ENCODE measurements at places on chromosomes 2 and 18.
A peak's percentile ranks its signal among the peaks of the same experiment; 100 is the strongest.

GRCh38 chr18:24491927-24492834 lies 31.7 kb downstream of the HRH4 start:
- H3K27ac ChIP-seq = no peak overlapping the region
- H3K27me3 ChIP-seq = peaks cover 29% of the 10 kb centered on the region
- H3K4me3 ChIP-seq = no peak overlapping the region
- H3K36me3 ChIP-seq = no peaks in the 10 kb centered on the region
- H3K4me1 ChIP-seq = peaks cover 6% of the 10 kb centered on the region

- no peaks in the 10 kb centered on the region for H3K4me1 ChIP-seq
- H3K27ac ChIP-seq = no peak overlapping the region
- no peak for DNase-seq
- H3K4me3 ChIP-seq = no peak overlapping the region
- no peaks in the 10 kb centered on the region for H3K36me3 ChIP-seq
These were observed 14.1 kb downstream of the SATB2 start for GRCh38 chr2:199443589-199444130.

GRCh38 chr2:166181813-166182154 lies 54.0 kb upstream of the SCN1A start:
- no peak overlapping the region for H3K27ac ChIP-seq
- no peak overlapping the region for H3K4me3 ChIP-seq
- no peaks in the 10 kb centered on the region for H3K4me1 ChIP-seq
- H3K36me3 ChIP-seq = no peaks in the 10 kb centered on the region
- no peaks in the 10 kb centered on the region for H3K27me3 ChIP-seq

GRCh38 chr2:136284226-136285119 lies 166.5 kb upstream of the CXCR4 start:
- no peak overlapping the region for H3K27ac ChIP-seq
- H3K27me3 ChIP-seq = no peaks in the 10 kb centered on the region
- no peak overlapping the region for H3K4me3 ChIP-seq
- peaks cover 45% of the 10 kb centered on the region for H3K4me1 ChIP-seq
- DNase-seq = no peak

DNA sequence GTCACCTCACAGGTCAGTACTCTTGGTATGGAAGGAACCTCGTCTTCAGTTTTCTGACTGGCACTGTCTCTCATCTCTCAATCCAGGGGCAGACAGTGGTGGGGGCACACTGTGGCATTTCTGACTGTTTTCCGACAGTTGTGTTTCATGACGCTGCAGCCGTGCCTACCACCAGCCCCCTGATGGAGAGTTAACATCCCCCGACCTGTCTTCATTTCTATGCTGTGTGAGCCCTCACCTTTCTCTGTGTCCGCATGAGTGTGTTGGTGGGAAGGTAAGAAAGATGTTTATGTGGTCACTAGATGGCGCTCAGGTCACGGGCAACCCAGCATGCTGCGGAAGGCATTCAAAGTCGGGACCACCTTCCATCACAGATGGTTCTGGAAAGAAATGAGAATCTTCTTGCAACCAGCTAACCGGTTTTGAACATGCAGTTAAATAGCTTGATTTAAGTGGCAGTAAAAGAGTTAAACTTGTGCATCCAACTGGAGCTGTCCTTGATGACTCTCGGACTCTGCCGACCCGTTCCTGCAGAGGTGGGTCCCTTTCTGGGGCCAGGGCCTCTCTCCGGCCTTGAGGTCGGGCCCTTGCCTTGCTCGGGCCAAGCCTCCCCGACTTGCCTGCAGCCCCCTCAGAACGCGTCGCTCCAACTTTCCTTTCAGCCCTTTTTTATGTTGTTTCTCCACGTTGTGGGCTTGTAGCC lies 92.4 kb downstream of the DYSF start:
- H3K4me3 ChIP-seq = peak overlapping the region; percentile 28
- H3K27ac ChIP-seq = no peak overlapping the region
- peaks cover 12% of the 10 kb centered on the region for H3K4me1 ChIP-seq
- peaks cover 5% of the 10 kb centered on the region for H3K27me3 ChIP-seq
- DNase-seq = peak; percentile 67

- DNase-seq = no peak
- H3K4me1 ChIP-seq = peaks cover 13% of the 10 kb centered on the region
- no peak overlapping the region for H3K4me3 ChIP-seq
- H3K36me3 ChIP-seq = no peaks in the 10 kb centered on the region
- H3K27ac ChIP-seq = no peak overlapping the region
These were observed 3.5 kb downstream of the INHBB start for GRCh38 chr2:120349440-120349921.

GRCh38 chr2:186748354-186748753 lies 54.5 kb downstream of the FAM171B start:
- H3K27me3 ChIP-seq = no peaks in the 10 kb centered on the region
- H3K36me3 ChIP-seq = no peaks in the 10 kb centered on the region
- no peak overlapping the region for H3K27ac ChIP-seq
- DNase-seq = no peak
- H3K4me1 ChIP-seq = no peaks in the 10 kb centered on the region
- no peak overlapping the region for H3K4me3 ChIP-seq

DNA sequence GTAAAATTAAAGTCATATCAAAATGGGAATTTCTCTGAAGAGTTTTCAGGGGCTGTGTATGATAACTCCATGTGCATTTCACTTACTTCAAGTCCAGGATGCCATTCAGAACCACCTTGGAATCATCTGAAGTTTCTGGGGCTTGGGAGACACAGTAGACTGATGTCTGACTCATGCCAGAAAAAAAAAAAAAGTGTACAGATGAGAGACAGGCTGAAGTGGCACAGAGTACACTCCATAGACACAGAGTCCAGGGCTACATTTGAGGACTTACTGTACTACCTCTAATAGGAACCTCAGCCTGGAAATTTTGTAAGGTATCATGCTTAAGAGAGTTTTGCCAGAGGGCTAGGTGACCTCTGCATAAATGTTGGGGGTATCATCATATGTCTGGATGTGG lies 92.0 kb downstream of the SS18 start:
- H3K4me1 ChIP-seq = no peaks in the 10 kb centered on the region
- no peak overlapping the region for H3K4me3 ChIP-seq
- H3K36me3 ChIP-seq = no peaks in the 10 kb centered on the region
- no peaks in the 10 kb centered on the region for H3K27me3 ChIP-seq

- H3K27me3 ChIP-seq = no peaks in the 10 kb centered on the region
- H3K4me3 ChIP-seq = no peak overlapping the region
- no peak for DNase-seq
These were observed 129.1 kb upstream of the DNMT3A start for GRCh38 chr2:25470806-25471205.

DNA sequence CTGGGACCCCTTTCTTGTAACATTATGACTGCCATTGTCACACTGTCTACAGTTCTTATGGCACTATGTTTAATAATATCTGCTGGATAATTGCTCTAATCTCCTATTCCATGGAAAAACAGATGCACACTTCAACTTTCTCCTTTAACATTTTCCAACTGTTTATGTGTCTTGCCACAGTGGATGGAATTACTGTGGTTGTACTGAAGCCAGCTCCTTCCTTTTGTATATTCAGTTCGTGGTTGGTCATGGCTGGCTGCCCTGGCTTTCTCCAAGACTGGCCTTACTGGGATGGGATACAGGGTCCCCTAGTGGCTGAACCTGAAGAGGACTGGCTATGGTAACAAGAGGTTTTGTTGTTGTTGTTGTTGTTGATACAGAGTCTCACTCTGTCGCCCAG lies 113.9 kb downstream of the SS18 start:
- no peaks in the 10 kb centered on the region for H3K36me3 ChIP-seq
- no peak for DNase-seq
- peaks cover 6% of the 10 kb centered on the region for H3K27me3 ChIP-seq
- H3K4me3 ChIP-seq = no peak overlapping the region
- no peak overlapping the region for H3K27ac ChIP-seq

- H3K27me3 ChIP-seq = no peaks in the 10 kb centered on the region
- no peak for DNase-seq
- H3K4me1 ChIP-seq = peaks cover 89% of the 10 kb centered on the region
These were observed 17.9 kb downstream of the STK17B start for GRCh38 chr2:196153480-196153879.

- no peaks in the 10 kb centered on the region for H3K27me3 ChIP-seq
- no peak overlapping the region for H3K27ac ChIP-seq
- DNase-seq = no peak
- H3K4me1 ChIP-seq = no peaks in the 10 kb centered on the region
- H3K4me3 ChIP-seq = no peak overlapping the region
These were observed 776.0 kb downstream of the TSN start for GRCh38 chr2:122531290-122532071.

GRCh38 chr2:113174376-113174750 lies 592 bp downstream of the PSD4 start:
- H3K27ac ChIP-seq = peak overlapping the region; percentile 91
- peak; percentile 57 for DNase-seq
- H3K36me3 ChIP-seq = peaks cover 83% of the 10 kb centered on the region
- peaks cover 2% of the 10 kb centered on the region for H3K27me3 ChIP-seq

GRCh38 chr2:7881466-7881865 lies 800.4 kb upstream of the ID2 start:
- H3K4me3 ChIP-seq = no peak overlapping the region
- H3K4me1 ChIP-seq = no peaks in the 10 kb centered on the region
- DNase-seq = no peak
- no peak overlapping the region for H3K27ac ChIP-seq
- H3K36me3 ChIP-seq = no peaks in the 10 kb centered on the region

GRCh38 chr2:148978706-148979105 lies 59.8 kb upstream of the LYPD6B start:
- peaks cover 2% of the 10 kb centered on the region for H3K36me3 ChIP-seq
- H3K4me1 ChIP-seq = peaks cover 5% of the 10 kb centered on the region
- no peaks in the 10 kb centered on the region for H3K27me3 ChIP-seq
- no peak overlapping the region for H3K27ac ChIP-seq
- no peak for DNase-seq

DNA sequence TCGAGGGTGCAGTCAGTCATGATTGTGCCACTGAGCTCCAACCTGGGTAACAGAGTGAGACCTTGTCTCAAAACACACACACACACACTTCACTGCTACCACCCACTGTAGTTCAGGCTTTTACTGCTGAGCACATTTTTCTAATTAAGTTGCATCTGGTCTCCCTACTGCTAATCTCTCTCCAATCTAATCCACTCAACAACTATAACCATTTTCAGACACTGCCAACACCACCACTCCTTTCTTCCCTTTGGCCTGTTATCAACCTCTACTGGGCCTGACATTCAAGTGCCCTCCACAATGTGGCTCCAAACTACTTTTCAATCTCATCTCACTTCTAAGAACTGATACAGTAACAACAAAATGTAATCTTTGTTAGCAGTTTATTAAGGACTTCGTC lies 44.8 kb downstream of the RMP24 start:
- H3K4me1 ChIP-seq = no peaks in the 10 kb centered on the region
- H3K36me3 ChIP-seq = no peaks in the 10 kb centered on the region
- H3K27me3 ChIP-seq = no peaks in the 10 kb centered on the region
- H3K27ac ChIP-seq = no peak overlapping the region

GRCh38 chr18:76518860-76519538 lies 24.0 kb upstream of the ZNF516 start:
- peaks cover 40% of the 10 kb centered on the region for H3K27me3 ChIP-seq
- no peak for DNase-seq
- H3K4me1 ChIP-seq = peaks cover 6% of the 10 kb centered on the region
- no peaks in the 10 kb centered on the region for H3K36me3 ChIP-seq
- H3K4me3 ChIP-seq = peak overlapping the region; percentile 48

DNA sequence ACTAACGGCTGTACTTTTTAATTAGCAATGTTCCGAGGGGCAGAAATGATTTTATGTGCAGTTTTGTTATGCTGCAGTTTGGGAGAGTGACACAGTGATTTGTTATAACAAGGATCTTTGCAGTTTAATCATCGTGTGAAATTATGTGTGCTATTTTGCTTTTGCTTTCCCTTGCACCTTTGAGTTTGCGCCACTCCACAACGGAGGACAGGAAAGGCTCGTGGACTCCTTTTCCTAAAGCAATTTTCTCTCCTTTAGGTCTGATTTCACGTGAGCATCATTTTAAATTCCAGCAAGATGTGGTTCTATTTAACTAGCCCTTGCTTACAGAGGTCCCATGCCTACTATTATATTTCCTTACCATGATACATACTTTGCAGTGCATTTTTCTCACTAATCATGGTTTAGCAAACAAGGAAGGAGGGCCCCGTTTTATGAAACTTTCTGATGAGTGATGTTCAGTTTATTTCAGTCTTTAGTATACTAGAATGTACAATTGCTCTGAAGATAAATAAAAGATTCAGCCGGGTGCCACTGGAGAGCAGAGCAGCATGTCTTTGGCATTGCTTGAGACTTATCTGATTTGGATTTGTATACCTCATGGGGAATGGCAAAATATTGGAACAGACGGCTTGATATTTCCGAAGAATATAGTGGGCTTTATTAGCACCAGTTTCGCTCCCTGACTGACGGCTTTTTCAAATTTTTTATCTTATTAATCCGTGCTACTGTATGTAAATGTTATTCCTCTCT lies 528.2 kb upstream of the FANCL start:
- peaks cover 3% of the 10 kb centered on the region for H3K4me1 ChIP-seq
- H3K27ac ChIP-seq = no peak overlapping the region
- no peaks in the 10 kb centered on the region for H3K36me3 ChIP-seq

- peaks cover 60% of the 10 kb centered on the region for H3K36me3 ChIP-seq
- peaks cover 49% of the 10 kb centered on the region for H3K4me1 ChIP-seq
- H3K27me3 ChIP-seq = no peaks in the 10 kb centered on the region
- peak overlapping the region; percentile 56 for H3K27ac ChIP-seq
- H3K4me3 ChIP-seq = no peak overlapping the region
These were observed 5.4 kb downstream of the METTL21A start for GRCh38 chr2:207619764-207620203.

- DNase-seq = no peak
- H3K27ac ChIP-seq = no peak overlapping the region
- no peak overlapping the region for H3K4me3 ChIP-seq
- no peaks in the 10 kb centered on the region for H3K27me3 ChIP-seq
These were observed 338.3 kb downstream of the CYRIA start for GRCh38 chr2:16327326-16327725.

GRCh38 chr2:176552501-176553135 lies 283.4 kb downstream of the MTX2 start:
- DNase-seq = no peak
- H3K4me3 ChIP-seq = no peak overlapping the region
- H3K27me3 ChIP-seq = peaks cover 43% of the 10 kb centered on the region
